ENCODE measurements at places on chromosomes 6 and 20.
A peak's percentile ranks its signal among the peaks of the same experiment; 100 is the strongest.

DNA sequence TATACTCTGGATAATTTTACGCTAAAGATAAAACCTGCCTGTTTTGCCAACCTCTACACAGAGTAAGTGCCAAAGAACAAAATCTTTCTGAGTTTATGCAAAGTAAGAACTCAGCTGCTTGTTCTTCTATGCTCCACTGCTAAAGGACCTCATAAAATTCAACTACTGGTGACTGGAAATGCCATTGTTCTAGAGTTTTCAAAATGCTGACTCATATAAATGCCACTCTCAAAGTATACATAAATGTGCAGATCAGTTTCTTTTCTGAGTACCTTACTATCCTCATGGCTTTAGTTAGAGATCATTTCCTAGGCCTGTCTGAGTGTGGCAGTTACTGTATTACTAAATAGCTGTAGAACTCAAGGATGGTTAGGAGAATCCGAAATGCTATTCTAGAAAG lies 45.6 kb downstream of the LYRM4 start:
- no peak for DNase-seq

DNA sequence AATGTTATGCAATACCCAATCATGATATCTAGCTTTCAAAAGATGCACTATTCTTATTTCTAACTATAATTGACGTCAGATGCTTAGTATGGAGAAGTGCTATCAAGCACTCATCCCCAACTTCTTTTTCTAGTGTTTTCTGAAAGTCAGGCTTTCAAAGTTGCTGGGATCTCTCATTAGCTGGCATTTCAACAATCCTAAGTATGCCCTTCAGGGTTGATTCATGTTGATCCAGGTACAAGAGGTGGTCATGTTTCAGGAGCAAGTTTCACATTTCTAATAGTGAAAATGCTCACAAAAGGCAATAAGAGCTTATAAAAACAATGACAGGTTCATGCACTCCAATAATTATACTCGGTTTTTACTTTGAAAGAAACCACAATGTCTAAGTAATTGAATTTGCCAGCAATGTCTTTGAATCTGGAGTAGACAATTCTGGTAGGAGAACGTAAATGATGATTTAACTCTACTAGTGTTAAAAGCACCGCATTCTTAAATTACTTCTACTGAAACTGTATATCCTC lies 193.7 kb upstream of the KHDRBS2 start:
- DNase-seq = no peak

DNA sequence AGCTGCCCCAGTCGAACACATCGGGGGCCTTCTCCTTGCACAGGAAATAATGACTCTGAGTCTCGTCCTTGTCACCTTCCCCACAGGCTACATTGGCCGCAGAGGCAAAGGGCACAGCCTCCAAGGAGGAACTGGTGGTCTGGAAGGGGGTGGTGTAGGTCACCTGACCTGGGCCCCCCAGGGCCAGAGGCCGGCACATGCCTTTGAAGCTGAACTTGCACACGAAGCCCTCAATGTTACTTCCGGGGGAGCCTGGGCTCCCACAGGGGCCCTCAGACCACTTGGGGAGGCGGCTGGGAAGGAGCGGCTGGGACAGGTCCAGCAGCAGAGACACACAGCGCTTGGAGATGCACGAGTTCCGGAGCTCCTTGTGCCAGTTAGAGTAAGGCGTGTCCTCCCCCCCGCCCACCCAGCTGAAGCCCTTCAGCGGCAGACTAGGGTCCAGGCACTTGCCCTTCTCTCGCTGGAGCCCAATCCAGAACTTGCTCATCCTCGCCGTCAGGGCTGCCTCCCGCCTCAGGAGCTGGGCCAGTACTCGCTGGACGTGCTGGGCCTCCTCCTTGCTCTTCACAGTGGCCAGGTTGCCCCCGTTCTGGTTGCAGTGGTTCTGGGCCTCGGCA lies 578 bp downstream of the CD93 start:
- DNase-seq = no peak

DNA sequence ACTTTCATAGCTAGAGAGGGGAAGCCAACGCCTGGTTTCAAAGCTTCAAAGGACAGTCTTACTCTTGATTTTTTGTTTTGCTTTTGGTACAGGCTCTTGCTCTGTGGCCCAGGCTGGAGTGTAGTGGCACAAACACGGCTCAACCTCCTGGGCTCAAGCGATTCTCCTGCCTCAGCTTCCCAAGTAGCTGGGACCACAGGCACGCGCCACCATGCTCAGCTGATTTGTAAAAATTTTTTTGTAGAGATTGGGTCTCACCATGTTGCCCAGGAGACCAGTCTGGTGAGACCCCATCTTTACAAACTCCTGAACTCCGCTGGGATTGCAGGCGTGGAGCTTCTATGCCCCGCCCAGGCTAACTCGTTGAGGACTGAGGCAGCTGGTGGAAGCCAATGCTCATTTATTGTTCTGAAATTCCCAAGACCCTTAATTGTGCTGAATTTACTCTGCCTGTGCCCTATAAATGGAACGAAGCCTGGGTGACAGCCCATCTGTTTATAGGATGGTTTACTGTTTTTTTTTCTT lies 18.0 kb downstream of the SRSF3 start:
- DNase-seq = no peak

DNA sequence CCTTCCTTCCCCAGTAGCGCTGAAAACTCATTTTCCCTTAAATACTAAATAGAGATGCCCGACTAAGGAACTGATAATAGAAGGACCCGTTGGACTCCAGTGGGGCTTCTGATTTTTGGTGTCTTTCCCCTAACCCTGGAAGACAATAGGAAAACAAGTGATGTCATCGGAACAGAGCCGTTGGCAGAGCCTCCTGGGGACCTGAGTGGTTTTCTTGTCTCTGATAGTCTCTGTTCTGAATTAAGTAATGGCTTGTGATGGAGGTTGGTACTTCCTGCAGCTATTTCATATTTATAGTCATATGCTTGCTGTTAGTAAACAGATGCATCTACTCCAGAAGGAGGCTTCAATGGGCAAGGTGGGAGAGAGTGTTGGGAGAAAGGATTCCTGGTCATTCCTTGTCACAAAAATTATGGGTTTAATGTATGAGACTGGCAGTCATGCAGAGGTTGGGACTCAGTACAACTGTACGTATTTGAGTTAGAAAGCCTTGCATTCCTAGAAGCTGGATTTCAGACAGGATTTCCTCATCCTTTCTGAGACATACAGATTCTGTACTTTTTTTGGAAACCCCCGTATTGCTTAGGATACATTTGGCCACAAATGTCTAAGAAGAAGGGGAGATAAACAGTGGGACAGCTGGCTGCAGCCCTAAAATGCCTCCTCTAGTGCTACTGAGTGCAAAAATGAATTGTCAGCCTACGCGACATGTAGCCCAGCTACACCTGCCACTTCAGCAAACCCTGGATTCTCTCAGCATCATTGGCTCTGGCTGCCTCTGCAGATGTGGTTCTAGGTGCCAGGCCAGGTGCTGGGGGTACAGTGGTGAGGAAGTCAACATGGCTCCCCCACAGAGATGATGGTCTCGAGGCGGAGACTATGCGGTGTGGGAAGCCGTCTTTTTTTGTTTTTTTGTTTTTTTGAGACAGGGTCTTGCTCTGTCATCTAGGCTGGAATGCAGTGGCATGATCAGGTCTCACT lies 38.1 kb downstream of the CDS2 start:
- no peak for DNase-seq

GRCh38 chr20:50130995-50131394 lies 18.0 kb upstream of the UBE2V1 start:
- DNase-seq = no peak

DNA sequence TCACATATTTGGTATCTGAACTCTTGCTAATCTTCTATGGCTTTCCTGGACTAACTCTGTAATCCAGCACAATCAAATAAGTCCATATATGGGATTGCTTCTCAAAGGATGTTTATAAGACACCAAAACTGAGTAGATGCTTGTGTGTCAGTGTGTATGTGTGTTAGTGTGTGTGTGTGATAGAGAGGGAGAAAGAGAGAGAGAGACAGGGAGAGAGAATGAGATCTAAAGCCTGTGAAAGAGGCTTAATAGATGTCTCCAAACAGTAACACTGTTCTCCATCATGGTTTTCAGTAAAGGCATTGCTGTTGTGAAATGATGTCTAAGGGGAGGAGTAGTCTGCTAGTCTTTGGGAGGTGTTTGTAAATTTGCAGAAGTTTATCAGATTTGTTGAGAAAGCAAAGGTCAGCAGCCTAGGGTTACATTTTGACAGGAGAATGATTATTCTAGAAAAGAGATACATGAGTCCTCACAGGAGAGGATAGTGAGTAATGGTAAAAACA lies 73.9 kb upstream of the MLIP start:
- DNase-seq = peak; percentile 21

DNA sequence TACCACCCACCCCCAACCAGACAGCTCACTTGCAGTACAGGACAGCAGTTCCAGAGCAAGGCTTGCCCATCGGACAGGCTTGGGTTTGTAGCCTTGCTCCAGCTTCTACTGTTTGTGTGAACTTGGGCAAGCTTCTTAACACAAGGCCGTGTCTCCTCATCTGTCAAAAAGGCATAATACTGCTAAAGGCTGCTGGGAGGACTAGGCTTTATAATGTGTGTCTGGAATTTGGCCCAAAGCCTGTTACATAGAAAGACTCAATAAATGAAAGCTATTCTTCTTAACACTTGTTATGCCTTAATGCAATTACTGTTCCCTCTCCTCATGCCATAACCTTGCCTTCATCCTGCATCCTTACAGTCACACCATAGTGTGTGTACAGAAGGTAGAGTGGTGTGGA lies 43.4 kb downstream of the LYRM4 start:
- no peak for DNase-seq

- peak; percentile 28 for DNase-seq
Observed at GRCh38 chr6:7052443-7053011, 55.2 kb upstream of the RREB1 start.

- peak; percentile 19 for DNase-seq
Observed at GRCh38 chr6:57021086-57021720, 25.3 kb upstream of the KIAA1586 start.

GRCh38 chr6:110689275-110689935 lies 125.9 kb downstream of the CDK19 start:
- DNase-seq = no peak

- DNase-seq = no peak
Observed at GRCh38 chr20:61603715-61604114, 351.7 kb downstream of the CDH4 start.

- DNase-seq = no peak
Observed at GRCh38 chr6:35363293-35363750, 21.0 kb downstream of the PPARD start.

- DNase-seq = peak; percentile 55
Observed at GRCh38 chr20:23350904-23351838, 580 bp downstream of the NXT1 start.

- no peak for DNase-seq
Observed at GRCh38 chr6:8194490-8194889, 92.1 kb upstream of the EEF1E1 start.
